Mesothelial cell of epicardium (in vitro differentiated cells): ENCODE measurements at places on chromosomes 6 and 20.

DNA sequence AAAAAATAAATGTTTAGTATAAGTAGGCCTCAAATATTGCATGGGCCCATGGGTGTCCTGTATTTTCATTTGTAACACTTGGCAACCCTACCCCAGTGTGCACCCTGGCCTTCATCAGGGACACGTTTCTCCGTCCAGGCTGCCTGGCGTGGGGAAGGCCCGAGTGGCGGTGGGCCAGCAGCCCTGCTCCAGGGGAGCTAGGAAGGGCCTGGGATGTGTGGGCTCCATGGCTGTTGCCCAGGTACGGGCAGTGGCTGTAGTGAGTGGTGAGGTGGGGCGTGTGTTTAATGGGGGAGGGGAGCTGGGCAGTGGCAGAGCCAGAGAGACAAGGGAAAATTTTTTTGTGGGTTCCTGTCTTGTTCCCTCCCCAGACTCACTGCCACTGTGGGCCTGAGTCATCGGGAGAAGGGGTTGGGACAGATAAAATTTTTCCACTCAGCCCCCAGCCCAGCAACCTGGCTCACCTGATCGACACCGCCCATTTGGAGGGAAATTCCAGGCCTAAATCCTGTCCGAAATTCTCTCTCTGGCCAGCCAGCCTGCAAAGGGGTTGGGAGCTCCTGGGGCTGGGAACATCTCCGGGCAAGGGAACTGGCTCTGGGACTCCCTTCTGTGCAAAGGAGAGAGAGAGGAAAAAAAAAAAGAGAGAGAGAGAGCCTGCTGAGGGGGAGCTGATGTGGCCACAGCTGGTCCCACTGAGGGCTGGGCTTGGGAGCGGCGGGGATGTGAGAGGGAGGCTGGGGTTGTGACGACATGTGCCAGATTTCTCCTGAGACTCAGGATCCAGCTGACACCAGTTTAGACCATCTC lies 32.5 kb upstream of the VEGFA start:
- DNase-seq, result no peak

DNA sequence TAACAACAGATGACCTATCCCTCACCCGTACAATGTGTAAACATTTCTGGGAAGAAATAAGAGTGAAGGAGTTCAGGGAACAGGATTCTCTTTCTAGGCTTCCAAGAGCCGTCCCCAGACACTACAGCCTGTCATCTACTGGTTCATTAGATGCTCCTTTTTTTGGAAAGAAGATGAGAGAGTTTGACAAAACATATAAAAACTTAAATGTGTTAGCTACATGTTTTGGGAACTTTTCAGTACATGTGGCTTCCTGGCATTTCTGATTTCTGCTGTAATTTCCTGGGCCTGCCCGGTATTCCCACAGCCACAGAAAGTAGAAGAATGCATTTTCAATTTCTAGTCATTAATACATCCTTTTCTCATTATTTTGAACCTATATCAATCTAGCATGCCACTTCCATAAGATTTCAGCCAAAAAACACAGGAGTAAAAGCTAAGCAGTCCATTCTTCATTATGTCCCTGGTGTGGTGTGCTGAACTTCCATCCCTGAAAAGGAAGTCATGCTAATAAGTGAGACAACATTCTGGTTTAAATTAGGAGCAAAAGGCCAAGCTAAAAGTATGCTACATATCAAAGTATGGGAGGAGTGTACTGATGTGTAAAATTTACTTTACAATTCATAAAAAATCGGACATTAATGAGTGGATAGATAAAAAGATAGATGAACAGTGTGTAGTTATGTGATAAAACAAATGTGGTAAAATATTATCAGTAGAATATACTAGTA lies 198.2 kb downstream of the WDR27 start:
- DNase-seq, result no peak

DNA sequence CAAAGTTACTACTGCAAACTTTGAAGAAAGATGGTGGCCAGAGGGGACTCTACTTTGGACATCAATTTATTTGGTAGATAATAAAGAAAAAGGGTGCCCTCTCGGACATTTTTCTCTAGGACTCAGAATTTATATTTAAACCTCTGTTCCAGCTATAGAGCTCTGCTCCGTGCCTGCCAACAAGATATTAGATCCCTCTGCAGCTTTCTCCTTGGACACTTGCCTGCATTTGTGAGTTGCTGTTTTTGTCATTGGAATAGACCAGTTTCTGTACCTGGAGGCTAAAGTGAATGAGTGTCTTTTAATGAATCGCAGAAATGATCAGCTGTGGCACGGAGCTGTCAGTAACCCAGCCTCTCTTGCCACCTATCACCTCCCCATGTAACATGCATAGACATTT lies 253.5 kb downstream of the NRN1 start:
- DNase-seq, result no peak

GRCh38 chr20:62500237-62500864 lies 24.6 kb upstream of the GATA5 start:
- peak; percentile 88 for DNase-seq

DNA sequence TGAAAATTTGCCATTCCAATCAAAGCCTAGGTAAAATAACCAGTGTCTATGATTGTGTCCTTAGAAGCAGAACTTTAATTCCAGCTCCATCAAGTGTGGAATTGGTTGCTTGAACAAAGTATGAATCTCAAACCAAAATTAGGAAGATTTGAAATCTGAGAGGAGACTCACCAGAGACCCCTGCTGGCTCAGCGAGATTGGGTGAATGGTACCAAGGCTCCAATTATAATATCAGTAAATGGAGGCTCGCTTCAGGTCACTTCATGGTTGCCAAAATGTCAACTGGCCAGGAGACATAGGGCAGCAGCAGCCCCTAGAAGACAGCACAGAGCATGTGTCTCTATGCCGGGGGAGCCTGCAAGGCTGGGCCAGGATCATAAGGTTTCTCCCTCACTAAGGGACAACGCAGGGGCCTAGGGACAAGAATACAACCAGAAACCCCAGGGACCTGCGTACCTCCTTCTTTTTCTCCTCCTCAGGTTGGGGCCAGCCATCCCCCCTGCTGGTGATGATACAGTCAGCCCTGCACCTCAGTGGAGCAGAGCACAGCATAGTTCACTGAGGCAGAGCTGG lies 14.0 kb downstream of the RBL1 start:
- DNase-seq, result no peak

DNA sequence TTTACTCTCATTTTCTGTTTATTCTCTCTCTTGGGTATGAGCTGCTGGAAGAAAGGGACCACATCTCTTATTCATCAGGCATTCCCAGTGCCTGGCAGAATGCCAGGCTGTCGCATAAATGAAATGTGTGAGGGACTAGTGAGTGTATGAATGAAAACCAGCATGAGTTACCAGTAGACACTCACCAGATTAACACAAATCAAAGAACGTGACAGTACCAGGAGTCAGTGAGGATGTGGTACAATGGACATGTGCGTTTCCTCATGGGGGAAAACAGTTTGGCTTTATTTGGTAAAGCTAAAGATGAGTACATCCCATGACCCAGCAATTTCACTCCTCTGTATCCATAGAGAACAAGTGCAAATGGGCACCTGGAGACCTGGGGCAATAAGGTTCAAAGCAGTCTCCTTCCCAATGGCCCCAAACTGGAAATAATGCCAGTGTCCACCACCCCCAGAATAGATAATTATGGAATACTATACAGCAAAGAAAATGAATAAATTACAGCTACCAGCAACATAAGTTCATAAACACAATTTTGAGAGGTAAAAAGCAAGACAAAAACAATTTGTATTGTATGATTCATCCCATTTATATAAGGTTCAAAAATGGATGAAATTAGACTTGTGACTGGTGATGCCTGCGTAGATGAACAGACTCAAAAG lies 93.3 kb downstream of the CDH22 start:
- DNase-seq, result no peak

- no peak for DNase-seq
Measured at GRCh38 chr6:39085129-39085797, 29.7 kb downstream of the SAYSD1 start.

- no peak for DNase-seq
Measured at GRCh38 chr6:44527583-44528369, 140.3 kb downstream of the CDC5L start.

DNA sequence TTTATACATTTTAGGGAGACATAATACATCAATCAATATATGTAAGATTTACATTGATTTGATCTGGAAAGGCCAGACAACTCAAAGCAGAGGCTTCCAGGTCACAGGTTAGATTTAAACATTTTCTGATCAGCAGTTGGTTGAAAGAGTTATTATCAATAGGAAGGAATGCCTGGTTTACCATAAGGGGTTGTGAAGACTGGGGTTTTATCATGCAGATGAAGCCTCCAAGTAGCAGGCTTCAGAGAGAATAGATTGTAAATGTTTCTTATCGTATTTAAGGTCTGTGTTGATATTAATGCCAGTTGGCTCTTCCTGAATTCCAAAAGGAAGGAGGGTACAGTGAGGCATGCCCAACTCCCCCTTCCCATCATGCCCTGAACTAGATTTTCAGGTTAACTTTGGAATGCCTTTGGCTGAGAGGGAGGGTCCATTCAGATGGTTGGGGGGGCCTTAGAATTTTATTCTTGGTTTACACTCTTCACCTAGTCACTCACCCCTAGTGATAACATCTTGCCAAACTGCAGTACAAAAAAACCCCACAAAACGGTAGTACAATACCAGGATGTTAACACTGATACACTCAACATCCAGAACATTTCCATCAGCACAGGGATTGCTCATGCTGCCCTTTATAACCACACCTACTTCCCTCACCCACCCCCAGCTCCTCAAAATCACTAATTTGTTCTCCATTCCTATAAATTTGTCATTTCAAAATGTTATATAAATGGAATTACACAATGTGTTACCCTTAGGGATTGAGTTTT lies 259.6 kb upstream of the PLN start:
- no peak for DNase-seq

DNA sequence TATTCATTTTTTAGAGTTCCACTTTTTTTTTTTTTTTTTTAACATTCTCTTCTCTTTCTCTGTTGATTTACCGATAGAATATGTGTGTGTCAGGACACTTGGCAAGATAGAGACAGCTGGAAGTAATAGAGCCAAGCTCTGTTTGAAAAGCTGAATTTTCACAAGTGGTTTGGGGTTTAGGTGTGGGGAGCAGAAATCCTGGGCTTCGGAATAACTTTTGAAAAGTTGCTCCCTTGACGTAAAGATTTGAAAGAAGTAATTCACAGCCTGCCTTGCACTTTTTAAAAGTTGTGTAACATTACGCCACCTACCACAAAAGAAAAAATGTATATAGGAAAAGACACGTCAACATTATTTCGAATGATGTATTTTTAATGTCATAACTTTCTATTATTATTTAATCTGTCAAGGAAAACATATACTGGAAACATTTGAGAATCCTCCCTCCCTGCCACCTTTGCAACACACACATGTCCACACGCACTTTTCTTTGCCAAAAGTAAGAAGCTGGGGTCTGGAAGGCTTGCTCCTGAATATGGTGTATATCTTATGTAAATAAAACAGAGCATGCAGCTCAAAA lies 917.9 kb downstream of the KIF16B start:
- no peak for DNase-seq

GRCh38 chr20:40156600-40157317 lies 532.3 kb downstream of the MAFB start:
- DNase-seq, result no peak

DNA sequence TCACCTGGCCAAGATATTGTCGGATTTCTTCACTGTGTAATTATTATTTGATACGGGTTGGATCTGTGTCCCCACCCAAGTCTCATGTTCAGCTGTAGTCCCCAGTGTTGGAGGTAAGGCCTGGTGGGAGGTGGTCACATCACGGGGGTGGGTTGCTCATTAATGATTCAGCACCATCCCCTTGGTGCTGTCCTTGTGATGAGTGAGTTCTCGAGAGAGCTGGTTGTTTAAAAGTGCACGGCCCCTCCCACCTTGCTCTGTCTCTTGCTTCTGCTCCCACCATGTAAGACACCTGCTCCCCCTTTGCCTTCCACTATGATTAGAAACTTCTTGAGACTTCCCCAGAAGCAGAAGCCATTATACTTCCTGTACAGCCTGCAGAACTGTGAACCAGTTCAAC lies 173.9 kb upstream of the PMEPA1 start:
- DNase-seq, result no peak

DNA sequence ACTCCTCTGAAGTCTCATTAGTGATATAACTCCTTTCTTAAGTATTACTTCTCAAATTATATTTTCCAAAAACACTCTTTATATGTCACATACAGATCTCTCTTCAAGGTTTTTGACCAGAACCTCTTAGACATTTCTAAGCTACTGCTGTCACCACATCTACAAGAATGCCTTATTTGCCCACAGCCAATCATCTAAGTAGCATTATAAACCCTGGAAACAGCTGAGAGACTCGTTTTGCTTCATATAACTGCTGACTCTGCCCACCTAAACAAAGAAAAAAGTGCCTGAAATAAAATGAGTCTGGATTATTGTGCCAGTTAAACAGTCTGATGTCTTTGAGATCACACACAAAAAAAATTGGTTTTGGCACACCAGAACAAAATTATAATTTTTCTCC lies 165.9 kb downstream of the COL9A1 start:
- no peak for DNase-seq

DNA sequence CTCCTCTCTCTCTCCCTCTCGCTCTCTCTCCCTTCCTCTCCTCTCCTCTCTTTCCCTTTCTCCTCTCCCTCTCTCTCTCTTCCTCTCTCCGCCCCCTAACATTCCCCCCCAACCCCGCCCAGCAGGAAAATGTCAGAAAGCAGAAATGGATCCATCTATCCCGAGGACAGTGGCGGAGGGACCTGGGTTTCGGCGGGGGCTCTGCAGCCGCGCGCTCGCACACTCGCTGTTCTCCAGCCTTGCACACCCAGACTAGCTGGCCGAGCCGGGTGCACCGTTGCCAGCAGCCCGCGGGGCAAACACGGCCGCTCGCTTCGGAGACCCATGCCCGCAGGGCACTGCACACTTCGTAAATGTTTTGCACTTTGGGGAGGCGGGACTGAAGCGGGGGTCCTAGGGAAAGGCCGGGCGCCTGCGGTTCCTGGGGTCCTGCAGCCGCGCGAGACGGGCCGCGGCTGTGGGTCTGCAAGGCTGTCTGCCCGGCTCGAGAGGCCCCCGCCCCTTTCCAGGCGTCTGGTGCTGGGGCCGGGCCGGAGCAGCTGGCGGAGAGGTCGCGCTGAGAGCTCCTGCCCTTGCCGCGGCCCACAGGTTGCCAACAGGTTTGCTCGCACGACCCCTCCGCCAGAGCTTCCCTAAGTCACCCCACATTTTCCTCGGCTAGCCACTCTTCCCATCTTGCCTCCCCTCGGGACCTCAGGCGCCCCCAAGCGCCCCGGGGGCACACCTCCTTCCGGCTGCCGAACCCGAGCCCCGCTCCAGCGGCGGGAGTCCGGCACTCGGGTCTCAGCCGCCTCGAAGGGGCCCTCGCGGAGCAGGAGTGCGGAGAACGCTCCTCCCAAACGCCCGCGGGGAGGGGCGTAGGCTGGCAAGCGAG lies 818 bp upstream of the MDGA1 start:
- no peak for DNase-seq

DNA sequence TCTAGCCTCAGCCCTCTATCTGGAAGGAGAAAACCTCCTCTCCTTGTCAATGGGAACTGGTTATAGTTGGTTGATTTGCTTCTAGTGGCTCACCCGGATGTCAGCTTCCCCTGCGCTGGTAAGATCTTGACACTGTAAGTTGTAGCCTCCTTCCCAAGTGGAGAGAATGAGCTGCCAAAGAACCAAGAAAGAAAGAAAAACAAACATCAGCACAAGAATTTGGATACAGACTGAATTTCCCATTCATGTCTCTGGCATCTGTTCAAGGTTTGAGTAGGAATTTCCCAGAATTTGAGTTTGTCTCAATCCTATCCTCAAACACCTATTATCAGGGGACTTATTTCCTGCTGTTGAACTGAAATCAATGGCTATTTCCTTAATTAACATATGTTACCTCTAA lies 44.1 kb downstream of the ELOVL2 start:
- no peak for DNase-seq

- no peak for DNase-seq
Measured at GRCh38 chr6:85261271-85261670, 188.6 kb upstream of the NT5E start.

- peak; percentile 43 for DNase-seq
Measured at GRCh38 chr6:142376800-142377496, 75.1 kb downstream of the ADGRG6 start.
